Brain pericyte (primary cell): ENCODE measurements at places on chromosomes 6 and 20.
A peak's percentile ranks its signal among the peaks of the same experiment; 100 is the strongest.

- no peak for DNase-seq
Measured at GRCh38 chr6:35780719-35781118, at the start of gene CLPSL1. TSS of gene CLPSL1 (plus strand) at chr6:35781019. CDS start at chr6:35781111, 92 bp downstream.

- DNase-seq, result peak; percentile 3
Measured at GRCh38 chr6:72580281-72580940, 41.5 kb upstream of the KCNQ5 start.

DNA sequence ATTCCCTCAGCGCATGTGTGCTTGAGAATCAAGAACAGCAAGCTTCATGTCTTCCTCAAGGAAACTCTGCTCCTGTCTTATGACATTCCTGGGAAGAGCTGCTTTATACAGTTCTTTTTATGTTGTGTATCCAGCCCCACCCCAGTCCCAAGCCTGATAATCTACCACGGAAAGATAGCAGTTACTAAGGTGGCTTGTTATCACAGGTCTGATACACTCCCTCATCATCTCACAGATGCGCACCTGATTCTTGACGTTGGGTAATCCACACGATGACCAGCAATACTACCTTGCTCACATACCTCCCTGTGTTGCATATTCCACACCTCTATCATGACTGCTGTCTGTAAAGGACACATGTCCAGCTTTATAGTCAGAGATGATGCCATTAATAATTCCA, 3.2 kb downstream of the NHLRC1 start:
- DNase-seq, result no peak

DNA sequence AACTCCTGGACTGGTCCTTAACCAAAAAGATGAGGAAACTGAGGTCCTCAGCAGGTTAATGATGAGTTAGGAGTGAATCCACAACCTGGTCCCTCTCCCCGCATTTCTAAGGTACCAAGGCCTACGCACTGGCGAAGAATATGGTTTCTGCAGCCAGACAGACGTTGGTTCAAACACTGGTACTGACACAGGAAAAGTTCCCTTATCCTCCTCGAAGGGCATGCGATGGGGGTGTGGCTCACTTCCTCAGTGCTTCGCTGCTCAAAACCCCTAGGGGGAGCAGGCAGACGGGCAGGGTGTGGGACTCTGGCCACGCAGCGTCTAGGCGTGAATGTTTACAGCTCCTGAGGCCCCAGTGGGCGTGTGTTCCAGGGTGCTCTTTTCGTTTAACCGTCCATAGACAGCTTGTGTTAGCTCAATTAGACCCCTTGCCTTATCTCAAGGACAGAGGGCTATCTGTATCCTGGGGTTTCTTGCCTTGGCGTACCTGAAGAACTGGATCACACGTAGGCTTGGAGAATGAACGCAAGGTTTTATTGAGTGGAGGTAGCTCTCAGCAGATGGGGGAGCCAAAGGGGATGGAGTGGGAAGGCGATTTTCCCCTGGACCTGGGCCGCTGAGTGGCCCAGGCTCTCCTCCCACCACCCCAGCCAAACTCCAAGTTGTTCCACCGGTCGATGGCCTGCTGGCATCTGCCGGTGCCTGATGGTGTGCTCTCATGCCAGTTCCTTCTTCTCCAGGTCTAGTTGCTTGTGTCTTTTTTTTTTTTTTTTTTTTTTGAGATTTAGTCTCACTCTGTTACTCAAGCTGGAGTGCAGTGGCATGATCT, 31.8 kb upstream of the PTPN1 start:
- DNase-seq, result no peak

- DNase-seq, result no peak
Measured at GRCh38 chr6:30315156-30315555, 11.6 kb upstream of the TRIM39 start.

DNA sequence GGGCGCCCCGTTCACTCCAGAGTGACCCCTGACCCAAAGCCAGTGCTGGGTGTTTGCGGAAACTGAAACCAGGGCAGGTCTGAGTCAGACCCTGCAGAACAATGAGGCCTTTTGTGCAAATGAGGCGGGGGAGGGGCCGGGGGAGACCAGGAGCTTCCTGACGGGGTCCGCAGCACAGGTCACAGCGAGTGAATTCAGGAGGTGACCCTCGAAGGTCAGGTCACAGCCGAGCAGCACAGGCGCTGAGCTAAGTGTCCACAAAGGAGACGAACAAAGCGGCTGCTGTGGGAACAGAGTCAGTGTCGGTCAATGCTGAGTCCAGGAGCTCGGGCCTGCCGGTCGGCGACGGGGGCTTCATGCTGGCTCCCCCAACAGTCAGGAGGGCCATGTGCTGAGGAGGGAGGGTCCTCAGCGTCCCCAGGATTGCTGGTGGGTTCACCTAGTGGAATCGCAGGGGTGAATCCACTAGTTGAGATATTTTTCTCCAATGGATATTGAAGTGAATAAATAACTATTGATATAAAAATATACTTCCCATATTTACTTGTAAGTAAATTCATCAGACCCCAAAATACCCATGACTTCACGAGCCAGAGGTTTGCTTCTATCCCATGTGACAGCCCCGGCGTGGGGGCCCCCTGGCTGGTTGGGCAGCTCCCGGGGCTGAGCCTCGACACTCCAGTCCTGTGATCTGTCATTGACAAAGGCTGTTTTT, 188.4 kb upstream of the SULF2 start:
- DNase-seq, result no peak

- DNase-seq, result no peak
Measured at GRCh38 chr6:11227698-11228097, 4.8 kb downstream of the NEDD9 start.

DNA sequence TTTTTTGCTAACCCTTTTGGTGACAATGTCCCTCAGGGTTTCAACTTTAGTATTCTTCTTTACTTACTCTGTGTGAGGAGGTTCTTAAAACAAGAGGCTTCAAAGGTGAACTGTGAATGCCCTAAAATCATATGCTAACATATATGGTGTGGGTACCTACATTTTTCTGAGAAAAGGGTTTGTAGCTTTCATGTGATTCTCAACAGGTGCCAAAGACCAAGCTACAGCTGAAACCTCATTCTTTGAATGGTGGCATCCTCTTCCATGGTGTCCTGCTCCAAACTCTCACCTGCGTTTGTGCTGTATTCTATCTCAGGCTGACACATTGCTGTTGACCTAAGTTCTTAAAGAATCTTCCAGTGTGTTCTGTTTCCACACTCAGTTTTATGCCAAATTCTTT, 177.3 kb downstream of the PRL start:
- no peak for DNase-seq

GRCh38 chr6:132456700-132457143, 55.4 kb upstream of the MOXD1 start:
- DNase-seq, result no peak

DNA sequence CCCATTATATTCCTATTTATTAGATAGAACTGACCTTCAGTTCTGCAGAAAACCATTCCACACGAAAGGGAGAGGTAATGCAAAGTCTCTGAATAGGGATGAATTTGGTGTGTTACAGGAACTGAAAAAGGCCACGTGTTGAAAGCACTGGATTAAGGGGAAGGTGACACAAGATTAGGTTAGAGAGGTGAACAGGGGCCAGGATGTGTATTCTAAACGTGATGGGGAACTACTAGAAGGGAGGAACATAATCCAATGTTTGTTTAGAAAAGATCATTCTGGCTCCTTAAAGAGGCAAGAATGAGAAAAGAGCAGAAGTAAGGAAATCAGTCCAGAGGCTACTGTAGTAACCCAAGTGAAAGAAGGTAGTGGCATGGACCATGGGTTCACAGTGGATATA, 6.3 kb upstream of the ZKSCAN8 start:
- no peak for DNase-seq

- no peak for DNase-seq
Measured at GRCh38 chr6:127475823-127476176, 16.6 kb upstream of the KIAA0408 start.
